Stimulated activated CD8-positive, alpha-beta memory T cell treated with anti-CD3 and anti-CD28 coated beads, Interleukin-7, amount 100 ng/mL, for 1 hour (primary cell): ENCODE measurements at places on chromosomes 7 and 10.

DNA sequence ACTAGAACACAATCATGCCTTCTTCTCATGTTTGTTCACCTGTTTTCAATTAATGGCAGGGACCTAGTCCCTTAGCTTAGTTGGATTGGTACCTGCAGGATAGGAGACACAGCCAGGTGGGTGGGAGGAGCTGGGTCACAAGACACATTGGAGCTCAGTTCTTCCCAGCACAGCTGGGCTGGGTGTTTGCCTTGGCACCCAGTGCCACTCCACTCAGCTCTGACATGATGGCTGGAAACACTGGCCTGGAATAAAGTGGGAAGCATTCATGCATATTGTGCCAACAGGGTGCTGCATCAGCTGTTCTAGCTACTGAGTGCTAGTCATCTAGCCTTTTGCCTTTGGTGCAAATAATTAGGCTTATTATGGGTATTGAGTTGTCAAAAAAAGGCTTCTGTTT is 226.1 kb downstream of the PTEN start:
- DNase-seq: no peak

GRCh38 chr10:74891053-74891452 is 64.7 kb downstream of the KAT6B start:
- DNase-seq: no peak

- DNase-seq: no peak
Measured at GRCh38 chr10:132036153-132036886, 29.4 kb upstream of the JAKMIP3 start.

DNA sequence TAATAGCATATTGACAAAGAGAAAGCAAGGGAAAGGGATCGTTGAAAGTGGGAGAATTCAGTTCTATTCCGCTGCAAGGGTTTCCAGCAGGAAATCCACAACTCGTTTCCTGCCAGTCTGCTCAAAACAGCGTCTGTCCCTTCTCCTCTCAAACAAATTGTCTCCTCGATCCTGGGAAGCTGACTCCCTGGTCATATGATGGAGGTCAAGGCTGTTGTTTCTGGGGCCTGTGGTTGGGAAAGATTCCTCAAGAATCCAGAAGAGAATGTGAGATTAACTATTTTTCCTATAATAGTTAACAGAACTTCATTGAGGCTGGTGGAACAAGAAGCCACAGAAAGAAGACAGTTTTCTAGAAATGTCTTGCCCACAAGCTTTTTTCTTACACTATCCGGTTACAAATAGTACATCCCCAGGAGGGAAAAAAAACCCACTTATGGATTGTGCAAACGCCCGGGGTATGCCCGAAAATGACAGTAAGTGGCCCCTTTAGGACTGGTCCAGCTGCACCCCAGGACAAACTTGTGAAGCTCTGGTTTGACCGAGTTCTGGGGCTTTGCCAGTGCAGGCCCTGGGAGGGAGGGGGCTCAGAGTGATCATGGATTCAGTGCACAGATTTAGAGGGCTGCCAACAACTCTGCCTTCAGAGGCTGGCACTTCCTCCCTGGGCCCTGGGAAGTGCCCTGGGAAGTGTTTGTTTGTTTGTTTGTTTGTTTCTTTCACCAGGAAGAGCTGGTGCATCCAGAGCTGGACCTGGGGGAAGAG is 49.4 kb upstream of the CTBP2 start:
- DNase-seq: no peak

DNA sequence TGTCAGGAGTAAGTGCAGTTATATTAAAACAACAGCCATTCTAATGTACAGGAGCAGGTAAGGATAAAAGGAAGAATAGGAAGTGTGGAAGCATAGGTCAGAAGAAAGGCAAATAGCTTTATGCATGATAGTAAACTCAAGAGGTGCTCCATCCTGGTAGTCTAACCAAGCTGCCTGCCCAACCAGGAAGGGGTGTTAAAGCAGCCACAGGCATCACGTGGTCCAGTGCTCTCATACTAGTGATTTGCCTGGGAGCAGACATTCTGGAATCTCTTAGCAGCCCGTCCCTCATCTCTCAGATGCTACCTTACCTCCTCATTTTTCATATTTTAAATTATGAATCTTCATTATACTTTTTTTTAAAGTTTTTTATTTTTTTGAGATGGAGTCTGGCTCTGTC is 18.5 kb downstream of the ABRAXAS2 start:
- no peak for DNase-seq

DNA sequence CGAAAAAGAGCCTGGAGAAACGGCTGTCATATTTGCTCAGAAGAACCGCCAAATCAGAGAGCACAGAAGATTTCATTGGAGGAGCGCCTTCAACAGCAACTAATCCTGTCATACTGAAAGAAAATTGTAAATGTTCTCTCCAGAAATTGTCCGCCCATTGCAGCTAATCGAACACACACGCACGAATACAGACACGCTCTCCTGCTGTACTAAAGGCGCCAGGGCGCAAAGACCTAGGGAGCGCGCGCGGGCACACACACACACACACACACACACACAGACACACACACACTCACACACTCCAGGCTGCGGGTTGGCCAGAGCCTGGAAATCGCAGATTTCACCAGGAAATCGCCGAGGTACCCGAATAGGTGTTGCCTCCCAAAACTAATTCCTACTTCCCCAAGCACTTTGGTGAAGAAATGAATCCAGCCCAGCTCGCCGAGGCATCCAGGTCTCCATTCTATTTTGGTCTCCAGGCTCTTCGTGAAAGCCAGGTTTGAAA is at the start of gene CHRM2:
TSS of gene CHRM2 (plus strand) at position 157 of the 505 bp plus-strand sequence. CDS start 146,214 bp downstream, outside the sequence.
- no peak for DNase-seq

DNA sequence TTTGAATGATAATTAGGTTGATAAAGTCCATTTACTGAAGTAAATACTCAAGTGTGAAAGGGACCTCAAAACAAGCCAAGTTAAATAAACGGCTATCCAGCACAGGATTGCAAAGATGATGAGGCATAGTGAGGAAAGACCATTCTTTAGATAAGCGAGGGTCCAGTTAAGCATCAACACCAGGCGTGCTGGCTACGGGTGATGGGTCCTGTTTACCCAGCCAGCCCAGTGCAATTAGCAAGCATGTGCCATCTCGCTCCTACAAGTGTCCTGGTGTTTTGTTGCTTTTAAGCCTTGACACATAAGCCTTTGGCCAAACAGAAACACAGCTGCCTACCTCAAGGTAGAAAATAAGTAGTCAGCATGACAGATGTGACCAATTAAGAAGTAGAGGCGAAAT is 7.1 kb downstream of the NEBL start:
- no peak for DNase-seq

GRCh38 chr7:157843336-157844140 is 506.7 kb downstream of the DNAJB6 start:
- no peak for DNase-seq

GRCh38 chr7:115409682-115410433 is 488.0 kb downstream of the MDFIC start:
- no peak for DNase-seq

- DNase-seq: no peak
Measured at GRCh38 chr7:106038916-106039315, 73.2 kb downstream of the SYPL1 start.

DNA sequence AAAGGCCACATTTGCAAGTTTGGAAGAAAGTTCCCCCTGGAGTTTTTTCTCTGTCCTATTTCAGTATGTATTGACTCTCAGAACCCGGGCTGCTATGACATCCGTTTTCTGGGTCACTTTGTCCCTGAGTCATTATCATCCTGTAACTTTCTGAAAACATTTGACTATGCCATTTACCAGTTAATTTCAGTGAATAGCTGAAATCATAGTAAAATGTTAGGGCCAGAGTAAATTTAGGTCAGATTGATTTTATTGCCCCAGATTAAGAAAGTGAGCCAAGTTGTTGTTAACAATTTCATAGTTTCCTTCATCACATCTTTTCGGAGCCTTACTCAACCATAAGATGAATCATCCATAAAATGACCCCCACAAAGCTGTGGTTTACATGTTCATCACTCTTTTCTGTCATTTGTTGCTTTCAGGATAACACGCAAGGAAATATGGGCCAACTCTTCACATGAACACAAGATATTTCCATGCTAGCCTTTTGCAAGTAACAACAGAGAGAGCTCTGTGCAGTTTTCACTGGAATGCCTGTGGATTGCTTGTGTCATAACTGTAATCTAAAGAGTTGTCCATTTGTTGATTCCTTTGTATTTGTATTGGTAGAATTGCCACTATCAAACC is 3.9 kb upstream of the MACC1 start:
- DNase-seq: no peak

- DNase-seq: no peak
Measured at GRCh38 chr7:142477079-142477651, 219.3 kb upstream of the PRSS58 start.

DNA sequence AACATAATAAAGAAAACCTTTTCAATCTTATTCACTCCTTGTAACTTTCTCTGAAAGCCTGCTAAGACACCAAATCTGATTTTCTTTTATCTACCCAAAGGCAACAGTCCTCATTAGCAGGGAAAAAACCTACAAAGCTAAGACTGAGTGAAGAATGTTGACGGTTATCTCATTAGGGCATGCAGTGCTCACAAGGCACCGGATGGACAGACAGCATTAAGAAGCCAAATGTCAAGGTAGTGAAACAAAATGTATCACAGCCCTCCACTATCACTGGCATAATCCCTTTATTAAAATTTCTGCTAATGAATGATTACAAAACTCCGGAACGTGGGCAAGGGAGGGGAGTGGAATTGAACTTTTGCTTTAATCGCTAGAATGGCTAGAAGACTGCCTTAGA is 442.8 kb downstream of the NEBL start:
- no peak for DNase-seq

DNA sequence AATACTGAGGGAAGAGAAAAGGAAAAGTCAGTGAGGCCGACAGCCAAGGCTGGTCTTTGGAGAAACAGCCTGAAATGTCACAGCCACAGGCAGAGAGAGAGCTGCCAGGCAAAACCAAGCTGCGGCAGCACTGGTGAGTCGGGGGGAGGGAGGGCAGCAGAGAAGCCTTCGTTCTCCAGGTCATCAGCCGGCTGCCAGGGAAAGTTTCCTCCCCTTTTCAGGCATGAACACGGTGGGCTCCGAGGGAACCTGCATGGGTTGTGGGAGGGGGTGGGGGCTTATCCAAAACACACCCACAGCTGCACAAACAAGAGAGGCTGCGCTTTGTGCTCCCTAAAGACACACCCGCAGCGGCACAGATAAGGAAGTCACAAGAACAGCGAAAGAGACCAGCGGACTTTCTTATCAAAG is 62.3 kb upstream of the NKX6-2 start:
- DNase-seq: no peak

GRCh38 chr7:34396437-34397064 is 261.5 kb upstream of the NPSR1 start:
- no peak for DNase-seq

GRCh38 chr7:142762104-142762503 is 8.7 kb upstream of the PRSS2 start:
- no peak for DNase-seq

GRCh38 chr10:119378737-119379067 is 163.8 kb downstream of the RGS10 start:
- no peak for DNase-seq

GRCh38 chr10:71024490-71024889 is 136.1 kb upstream of the PCBD1 start:
- no peak for DNase-seq

- DNase-seq: peak; percentile 6
Measured at GRCh38 chr10:74078037-74078436, 72.6 kb downstream of the AP3M1 start.

GRCh38 chr7:71385330-71385729 is 253.4 kb downstream of the GALNT17 start:
- DNase-seq: no peak

DNA sequence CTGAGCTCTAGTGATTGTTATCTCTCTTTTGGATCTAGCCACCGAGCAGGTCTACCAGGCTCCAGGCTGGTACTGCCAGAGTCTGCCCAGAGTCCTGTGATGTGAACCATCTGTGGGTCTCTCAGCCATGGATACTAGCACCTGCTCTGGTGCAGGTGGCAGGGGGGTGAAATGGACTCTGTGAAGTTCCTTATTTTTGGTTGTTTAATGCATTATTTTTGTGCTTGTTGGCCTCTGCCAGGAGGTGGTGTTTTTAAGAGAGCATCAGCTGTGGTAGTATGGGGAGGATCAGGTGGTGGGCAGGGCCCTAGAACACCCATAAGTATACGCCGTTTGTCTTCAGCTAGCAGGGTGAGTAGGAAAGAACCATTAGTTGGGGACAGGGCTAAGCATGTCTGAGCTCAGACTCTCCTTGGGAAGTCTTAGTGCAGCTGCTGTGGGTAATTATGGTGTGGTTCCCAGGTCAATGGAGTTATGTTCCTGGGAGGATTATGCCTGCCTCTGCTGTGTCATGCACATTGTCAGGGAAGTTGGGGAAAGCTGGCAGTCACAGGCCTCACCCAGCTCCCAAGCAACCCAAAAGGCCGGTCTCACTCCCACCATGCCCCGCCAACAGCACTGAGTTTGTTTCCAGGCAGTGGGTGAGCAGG is 81.8 kb downstream of the NPSR1 start:
- no peak for DNase-seq

DNA sequence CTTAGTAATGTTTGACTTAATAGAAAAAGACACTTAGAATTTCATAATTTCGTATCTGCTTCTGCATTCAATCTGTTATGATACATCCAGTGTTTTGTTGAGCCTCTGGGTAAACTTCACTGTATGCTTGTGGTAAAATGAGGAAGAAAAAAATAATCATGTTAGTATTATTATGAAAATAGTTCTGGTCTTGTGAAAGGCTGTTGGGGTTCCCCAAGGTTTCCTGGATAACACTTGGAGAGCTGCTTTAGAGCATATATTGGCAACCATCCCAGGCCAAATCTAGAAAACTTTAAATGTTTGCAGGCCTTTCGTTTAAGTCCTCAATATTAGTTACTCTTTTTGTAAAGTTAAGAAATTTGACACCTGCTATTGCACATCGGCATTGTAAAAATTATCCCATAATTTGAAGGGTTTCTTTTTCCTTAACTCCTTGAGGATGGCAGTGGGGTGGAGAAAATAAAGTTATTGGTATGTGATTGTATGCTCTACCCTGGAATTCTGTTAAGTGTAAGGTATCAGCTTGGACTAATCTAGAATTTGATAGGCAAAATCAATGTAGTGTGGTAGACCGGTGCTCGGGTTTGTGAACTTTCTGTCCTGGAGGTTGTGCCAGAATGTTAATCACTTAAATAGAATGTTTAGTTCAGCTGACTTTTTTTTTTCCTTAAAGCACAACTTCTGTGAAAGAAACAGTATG is 54.5 kb downstream of the WAC start:
- no peak for DNase-seq

GRCh38 chr7:94511718-94512117 is 2.1 kb downstream of the CASD1 start:
- DNase-seq: no peak

DNA sequence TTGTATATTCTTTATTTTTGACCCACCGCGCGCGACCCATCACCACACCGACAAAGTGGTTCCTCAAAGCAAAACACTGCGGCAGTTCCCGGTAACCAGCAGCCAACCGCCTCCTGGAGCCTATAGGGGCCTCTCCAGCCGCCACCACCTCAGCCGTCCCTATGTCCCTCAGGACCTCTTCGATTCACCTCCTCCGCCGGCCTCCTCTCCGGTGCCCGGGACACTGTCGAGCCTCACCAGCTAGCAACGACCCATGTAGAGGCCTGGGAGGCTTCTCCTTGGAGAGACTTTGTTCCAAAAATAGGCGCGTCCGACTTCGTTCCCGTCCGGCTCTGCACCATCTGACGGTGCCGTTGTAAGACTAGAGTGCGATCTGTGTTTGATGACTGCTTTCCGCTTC is 158.8 kb downstream of the HGF start:
- DNase-seq: no peak
